ENCODE measurements at places on chromosomes 1 and 21.

DNA sequence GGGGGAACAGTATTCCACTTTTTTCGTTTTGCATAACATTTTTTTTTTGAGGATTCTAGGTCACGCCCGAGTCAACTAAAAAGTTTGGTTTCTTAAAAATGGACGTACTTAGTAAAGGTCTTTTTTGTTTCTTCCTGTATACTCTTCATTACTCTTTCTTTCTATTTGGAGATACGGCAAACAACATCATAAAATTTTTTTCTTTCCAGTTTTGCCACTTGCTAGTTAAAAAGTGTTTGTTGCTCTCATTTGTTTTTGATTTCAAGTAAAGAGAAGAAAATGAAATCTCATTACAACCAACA lies 788 bp upstream of the MPC2 start:
- no peak for DNase-seq

DNA sequence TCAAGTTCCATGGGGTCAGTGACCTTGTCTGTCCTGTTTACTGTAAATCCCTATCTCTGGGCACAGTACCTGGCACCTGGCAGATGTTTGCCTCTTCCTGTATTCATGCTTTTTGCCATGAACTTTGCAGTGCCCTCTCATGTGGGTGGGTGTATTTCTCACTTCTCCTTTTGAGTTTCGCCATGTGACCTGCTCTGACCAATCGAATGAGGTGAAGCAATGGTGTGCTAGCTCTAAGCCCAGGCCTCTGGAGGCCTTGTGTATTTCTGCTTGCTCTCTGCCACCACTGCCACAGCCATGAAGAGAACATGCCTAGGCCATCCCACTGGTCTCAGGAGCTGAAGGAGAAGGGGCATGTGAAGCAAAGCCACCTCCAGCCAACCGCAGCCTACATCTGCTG lies 185.5 kb upstream of the ZC3H12A start:
- no peak for DNase-seq

GRCh38 chr1:162292422-162292849 lies 84.2 kb downstream of the SPATA46 start:
- no peak for DNase-seq

DNA sequence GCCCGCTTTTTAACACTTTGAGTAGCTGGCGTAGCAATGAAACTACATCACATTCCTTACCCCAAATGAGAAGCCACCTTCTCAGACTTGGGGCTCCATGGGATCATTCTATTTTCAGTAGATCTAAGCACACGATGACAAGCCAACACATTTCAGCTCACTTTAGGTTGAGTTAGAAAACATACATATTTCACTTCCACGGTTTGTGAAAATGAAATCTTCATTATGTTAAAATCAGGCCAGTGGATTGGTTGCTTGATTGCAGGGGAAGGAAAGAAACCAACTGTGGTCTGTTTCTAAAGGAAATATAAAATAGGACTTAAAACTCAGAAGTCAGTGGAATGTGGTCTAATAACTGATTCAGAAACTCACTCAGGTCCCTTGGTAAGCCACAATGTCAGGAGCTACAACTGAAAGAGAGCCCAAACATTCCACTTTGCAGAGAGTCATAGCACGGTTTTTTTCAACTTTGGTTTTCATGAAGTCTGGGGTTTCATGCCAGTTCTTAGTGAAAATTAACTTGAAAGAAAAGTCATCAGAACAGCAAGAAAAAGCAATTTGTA lies 82.3 kb upstream of the TIAM1 start:
- no peak for DNase-seq

DNA sequence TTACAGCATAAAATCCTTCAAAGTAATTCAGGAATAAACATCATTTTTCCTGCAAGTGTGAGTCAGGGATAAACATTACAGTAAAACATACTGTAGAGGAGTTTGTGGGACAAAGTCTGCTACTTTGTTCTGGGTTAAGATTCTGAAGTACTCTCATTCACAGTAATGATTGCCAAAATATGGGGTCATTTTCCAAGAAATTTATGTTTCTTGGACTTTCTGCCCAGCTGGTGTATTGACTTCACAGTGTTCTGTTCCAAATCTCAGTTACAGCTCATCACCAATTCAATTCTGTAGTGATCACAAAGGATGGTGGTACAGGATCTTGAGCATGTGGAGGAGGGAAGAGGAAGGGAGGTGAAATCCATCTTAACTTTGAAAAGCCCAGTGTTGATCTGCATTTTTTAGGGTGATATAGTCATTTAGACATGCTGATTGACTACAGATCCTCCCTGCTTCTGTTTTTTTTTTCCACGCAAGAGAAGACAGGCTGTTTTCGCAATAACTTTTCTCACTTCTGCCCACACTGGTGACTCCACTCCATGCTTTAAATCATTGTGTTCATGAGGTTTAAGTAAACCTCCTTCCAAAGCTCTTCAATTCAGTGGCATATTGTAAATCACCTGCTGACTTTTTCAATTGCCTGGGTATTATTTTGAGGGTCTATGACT lies 60.4 kb upstream of the C1orf53 start:
- DNase-seq = no peak

- peak; percentile 44 for DNase-seq
Observed at GRCh38 chr1:39391691-39392679, 99.5 kb upstream of the BMP8A start.

GRCh38 chr1:193538680-193539079 lies 352.3 kb upstream of the B3GALT2 start:
- DNase-seq = no peak

- DNase-seq = no peak
Observed at GRCh38 chr1:239735111-239735510, 348.7 kb downstream of the CHRM3 start.

- no peak for DNase-seq
Observed at GRCh38 chr1:201427963-201428362, 6.4 kb upstream of the TNNI1 start.

Data from testis (tissue), 5 donors.